Iris pigment epithelial cell (primary cell): ENCODE measurements at places on chromosomes 7 and 10.

- no peak for DNase-seq
Observed at GRCh38 chr7:16369855-16370254, 51.5 kb downstream of the CRPPA start.

GRCh38 chr10:3763852-3764625 lies 21.0 kb downstream of the KLF6 start:
- DNase-seq = peak; percentile 90

DNA sequence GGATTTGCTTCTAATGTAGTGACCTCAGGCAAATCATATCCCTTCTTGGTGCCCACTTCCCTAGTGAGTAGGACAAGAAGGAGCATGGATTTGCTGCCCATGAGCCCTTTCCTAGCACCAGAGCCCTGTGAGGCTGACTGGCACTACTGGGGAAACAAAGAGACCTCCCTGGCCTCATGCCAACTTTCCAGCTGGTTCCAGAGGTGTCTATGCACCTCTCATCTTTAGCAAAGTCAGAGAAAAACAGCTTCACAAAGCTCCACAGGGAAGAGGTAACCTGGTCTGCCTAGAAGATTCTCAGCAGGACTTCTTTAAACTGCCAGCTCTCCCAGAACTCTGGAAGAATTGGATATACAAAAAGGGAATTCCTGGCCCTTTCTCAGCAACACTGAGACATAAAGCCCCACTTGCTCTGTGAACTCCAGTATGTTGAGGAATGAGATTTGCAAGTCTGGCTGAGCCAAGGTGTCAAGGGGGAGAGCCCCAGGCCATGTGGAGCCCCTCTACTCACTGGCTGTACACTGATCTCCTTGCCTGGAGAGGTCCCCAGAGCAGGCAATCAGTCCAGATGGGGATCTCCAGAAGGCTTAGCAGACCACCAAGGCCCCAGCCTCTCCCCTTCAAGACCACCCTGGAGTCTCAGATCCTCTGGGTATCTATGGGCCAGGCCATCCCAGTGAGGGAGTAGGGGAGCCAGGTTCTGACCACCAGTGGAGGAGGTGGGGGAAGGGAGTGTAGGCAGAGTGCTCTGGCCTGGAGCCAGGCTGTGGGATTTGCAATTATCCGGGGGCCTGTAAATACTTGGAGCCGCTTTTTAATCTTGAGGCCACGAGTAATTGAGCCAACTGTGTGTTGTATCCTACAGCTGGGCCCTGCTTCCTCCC lies 24.4 kb upstream of the RBM20 start:
- DNase-seq = no peak

DNA sequence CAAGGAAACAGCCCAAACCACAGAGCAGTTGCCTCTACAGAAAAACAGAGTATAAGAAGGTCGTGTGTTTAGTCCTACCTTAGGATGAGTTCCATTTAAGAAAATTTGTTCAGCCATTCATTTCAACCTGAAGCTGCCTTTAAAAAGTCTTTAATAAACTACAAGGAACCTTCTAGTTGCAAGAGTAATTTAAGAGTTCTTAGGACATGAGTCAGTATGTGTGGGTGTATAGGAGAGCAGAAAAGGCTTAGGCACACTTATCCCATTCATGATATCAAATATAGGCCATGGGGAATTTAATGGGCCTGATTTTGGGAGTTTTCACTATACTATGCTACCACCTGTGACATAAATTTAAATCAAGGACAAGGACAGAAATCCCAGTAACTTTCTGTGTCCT lies 496.8 kb downstream of the TFEC start:
- peak; percentile 46 for DNase-seq

- DNase-seq = no peak
Observed at GRCh38 chr10:93493162-93493561, 3.2 kb upstream of the CEP55 start.

- no peak for DNase-seq
Observed at GRCh38 chr10:16890691-16891090, 73.5 kb upstream of the RSU1 start.

- no peak for DNase-seq
Observed at GRCh38 chr7:7292085-7292484, 109.7 kb downstream of the C1GALT1 start.

DNA sequence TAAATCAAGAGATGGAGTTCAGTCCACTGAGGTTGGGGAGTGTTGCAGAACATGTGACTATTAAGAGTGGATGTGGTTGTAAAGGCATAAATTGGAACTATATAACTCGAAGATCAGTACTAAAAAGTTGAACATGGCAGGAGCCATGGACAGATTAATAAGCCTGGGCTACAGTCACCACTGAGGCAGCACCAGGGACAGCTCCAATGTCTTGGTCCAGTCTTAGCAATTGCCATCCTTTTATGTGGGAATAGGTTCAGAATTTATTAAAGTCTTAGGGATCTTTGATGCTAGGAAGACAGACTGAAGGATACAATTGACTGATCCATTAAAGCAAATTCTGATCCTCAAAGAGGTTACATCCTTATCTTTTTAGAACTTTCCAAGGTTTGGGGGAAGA lies 156.6 kb downstream of the ADRA2A start:
- DNase-seq = no peak

DNA sequence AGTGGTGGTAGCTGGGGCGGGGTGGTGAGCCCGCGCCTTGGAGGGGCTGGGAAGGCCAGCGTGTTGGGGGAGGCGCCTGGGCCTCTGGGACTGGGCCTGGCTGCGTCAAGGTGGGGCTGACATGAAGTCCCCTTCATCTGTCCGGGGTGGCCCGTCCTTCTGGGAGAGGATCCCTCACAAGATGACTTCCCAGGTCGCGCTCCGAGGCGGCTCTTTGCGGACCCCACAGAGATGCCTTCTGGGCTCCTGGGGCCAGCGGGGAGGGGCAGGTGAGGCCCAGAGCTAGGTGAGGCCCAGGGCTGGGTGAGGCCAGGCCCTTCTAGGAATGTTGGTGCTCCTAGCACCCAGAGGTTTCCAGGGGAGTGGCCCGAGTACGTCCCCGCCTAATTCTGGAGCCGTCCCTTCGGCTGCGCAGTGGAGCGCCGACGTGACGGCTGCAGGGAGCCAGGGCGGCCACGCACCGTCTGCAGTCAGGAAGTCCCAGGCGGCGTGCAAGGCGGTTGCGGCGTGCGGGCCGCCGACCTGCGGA lies 58.2 kb upstream of the NUPR2 start:
- DNase-seq = no peak

GRCh38 chr10:46198516-46198915 lies 88.3 kb upstream of the ANTXRL start:
- peak; percentile 7 for DNase-seq

DNA sequence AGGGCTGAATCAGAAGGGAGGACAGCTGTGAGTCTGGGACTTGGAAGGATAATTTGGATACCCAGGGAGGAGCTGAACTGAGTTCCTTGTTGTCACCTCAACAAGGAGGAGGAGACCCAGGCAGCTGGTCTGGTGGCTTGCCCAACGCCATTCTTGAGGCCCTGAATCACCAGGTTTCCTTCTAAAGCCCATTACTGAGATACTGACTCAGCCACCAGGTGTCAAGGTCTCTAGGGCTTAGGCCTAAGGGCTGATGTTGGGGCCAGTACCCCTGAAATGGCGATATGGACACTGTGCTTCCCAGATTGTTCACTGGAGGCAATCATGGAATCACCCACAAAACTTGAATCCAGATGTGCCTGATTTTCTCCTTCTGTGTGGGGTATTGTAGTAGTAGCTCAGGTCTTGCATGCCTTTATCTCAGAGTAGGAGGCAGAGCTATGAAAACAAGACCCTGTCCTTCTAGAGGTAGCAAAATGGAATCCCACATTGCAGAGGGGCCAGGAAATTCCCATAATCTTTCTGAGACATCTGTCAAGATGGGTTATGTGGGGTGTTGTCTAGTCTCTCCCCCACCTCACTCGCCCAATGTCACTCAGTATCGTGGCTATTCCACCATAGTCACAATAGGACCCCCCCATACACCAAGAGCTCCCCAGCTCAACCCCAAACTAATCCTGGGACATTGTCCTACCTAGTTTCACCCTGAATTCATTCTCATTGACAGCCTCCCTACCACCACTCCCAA lies 1.8 kb upstream of the ATG9B start:
- DNase-seq = peak; percentile 40

DNA sequence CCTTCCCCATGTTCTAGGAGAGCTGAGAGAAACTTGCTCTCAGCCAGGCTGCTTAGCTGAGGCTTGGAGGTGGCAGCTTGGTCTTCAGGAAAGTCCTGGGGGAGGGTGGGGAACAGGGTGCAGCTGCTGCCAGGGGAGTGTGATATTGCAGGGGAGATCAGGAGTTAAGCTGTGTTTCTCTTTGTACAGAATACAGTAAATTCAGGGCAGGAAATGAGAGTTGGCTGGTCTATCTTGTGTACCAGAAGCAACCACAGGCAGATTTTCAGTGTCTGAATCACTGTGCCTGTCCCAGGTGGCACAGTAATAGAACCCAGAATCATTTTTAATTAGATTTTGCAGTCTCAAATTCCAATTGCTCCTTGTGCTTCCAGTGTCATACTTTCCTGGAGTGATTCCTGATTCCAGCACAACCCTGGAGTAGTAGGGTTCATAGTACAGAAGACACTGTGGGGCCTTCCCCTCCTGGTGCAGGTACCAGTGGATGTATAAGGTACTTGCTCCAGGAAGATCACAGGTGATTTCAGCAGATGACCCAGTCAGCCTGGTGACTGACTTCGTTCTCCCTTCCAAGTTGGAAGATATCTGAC lies 94.0 kb upstream of the TARP start:
- no peak for DNase-seq

DNA sequence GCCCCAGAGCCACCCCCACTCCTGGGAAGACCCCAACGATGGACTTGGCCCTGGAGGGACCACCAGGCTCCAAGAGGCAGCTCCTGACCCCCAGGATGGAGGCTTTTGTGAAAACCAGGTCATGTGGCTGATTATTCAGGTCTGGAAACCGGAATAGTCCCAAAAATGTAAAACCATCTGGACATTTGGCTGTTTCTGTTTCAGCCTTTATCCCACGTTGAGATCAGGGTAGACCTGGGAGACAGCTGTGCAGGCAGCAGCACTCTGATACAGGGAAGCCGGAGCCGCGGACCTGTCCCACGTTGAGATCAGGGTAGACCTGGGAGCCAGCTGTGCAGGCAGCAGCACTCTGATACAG lies 7.1 kb upstream of the ADGRA1 start:
- no peak for DNase-seq

GRCh38 chr10:35339942-35340341 lies 3.6 kb downstream of the CCNY start:
- no peak for DNase-seq

DNA sequence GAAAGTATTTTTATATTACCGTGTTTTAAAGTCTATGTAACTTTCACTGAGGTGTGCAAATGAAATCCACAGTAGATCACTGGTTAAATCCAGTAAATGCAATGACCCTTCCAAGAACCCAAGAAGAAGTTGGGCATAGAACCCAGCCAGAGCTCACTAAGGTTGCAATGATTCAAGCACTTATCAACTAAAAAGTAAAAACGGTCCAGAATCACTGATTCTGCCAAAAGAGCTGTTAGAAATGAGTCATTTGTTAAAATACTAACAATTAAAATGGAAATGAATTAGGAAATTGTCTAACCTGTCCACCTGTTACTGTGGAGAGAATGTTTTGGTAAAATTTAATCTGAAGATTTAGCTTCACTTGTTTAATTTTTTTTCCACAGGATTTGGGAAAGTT lies 74.4 kb downstream of the ANK3 start:
- DNase-seq = no peak

DNA sequence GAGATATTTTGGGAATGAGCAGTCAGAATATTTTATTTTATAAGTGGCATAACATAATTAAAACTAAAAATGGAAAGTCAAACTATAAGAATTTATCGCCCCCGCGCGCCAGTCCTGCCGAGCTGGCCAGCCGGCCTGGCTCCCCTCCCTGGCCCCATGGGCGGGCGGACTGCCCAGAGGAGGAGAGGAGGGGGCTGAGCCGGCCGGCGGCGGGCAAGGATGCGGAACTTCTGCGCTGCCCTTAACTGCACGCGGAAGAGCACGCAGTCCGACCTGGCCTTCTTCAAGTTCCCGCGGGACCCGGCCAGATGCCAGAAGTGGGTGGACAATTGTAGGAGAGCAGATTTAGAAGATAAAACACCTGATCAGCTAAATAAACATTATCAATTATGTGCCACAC lies 96.8 kb downstream of the DKK1 start:
- no peak for DNase-seq

DNA sequence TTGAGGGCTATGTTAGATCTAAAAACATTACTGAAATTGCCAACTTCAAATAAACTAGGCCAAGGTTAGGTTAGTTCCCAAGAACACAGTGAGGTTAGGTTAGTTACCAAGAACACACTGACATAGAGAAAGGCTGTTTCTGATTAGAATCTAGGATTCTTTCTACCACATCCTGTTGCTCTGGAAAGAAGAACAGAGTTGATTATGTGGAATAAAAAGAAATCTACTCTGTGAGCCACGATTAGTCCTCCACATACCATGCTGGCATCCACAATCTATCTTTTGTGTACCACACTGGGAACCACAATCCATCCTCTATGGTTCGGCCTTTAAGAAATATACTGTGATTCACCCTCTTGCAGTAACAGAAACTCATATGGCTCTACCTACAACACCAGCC lies 91.4 kb downstream of the LRRTM3 start:
- DNase-seq = peak; percentile 17

DNA sequence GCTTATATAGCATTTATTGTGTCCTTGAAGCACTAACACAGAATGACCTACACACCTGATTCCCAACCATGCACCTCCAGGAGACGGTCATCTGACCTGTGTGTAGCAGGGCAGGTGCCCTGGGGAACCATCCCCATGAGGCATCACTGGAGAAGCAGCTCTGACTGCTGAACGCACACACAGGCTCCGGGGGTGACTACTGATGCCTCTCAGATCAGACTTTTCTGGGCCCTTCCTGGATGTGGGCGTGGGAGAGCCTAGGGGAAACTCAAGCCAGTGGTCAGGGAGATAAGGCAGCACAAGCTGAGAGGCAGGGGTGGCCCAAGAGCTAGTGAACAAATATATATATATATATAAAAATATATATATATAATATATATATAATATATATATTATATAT lies 37.6 kb downstream of the CPXM2 start:
- no peak for DNase-seq

DNA sequence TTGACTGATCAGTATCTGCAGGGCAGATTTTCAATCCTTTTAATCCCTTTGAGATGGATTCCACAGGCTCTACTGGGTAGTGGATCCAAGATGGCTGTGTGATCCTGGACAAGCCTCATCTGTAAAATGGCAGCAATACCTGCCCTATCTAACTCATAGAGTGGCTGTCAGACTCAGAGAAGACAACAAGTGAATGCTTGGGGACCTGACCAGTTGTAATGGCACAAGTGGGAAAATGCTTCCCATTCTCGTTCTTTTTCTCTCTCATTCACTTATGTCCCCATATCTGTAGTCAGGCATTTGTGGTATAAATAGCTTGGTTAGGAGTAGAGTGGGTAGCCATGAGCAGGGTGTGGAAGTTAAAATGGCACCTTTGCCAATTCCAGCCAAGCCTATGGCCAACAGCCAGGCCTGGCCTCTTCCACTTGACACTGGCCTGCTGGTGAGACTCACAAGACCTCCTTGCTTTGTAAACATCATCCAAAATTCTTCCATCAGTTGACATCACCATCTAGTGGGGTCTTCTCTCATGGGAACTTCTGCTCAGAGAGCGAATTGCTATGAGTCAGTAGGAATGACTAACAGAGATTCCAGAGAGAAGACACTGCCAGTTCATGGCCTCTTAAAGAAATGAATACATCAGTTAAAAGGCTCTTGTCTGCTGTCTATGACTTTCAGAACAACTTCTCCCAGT lies 150.1 kb downstream of the PLPP4 start:
- peak; percentile 89 for DNase-seq
